ENCODE measurements at places on chromosomes 12 and 14. TPM values are rescaled to one million over a fixed set of nuclear protein-coding genes. Genes with fewer than 3 reads are reported as not detected.

DNA sequence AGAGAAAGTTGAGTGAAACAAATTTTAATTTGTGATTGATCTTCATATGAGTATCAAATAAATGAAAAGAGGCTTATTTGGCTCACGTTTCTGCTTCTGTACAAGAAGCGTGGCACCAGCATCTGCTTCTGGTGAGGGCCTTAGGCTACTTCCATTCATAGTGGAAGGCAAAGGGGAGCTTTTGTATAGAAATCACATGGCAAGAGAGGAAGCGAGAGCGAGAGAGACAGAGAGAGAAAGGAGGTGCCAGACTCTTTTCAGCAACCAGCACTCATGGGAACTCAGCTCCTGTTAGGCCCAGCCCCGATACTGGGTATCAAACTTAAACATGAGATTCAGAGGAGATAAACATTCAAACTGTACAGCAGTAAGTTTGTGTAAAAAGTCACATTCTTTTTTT lies 121.4 kb downstream of the SYNE2 start:
- DNase-seq, result no peak

RPS6KL1 gene
- 15.3 TPM for total RNA-seq

SUDS3 gene
- 27.5 TPM for total RNA-seq

CFAP251 gene
- 0.51 TPM for total RNA-seq

WBP11 gene
- 120 TPM for total RNA-seq

Measured in T-cell (primary cell).